ENCODE measurements at places on chromosomes 12 and 14. TPM values are rescaled to one million over a fixed set of nuclear protein-coding genes. Genes with fewer than 3 reads are reported as not detected.

The GPR135 gene
- 7.5 TPM for total RNA-seq

The SYCP3 gene
- total RNA-seq, result not detected

The PRR4 gene
- total RNA-seq, result 4.3 TPM

The PPM1H gene
- 2.8 TPM for total RNA-seq

DNA sequence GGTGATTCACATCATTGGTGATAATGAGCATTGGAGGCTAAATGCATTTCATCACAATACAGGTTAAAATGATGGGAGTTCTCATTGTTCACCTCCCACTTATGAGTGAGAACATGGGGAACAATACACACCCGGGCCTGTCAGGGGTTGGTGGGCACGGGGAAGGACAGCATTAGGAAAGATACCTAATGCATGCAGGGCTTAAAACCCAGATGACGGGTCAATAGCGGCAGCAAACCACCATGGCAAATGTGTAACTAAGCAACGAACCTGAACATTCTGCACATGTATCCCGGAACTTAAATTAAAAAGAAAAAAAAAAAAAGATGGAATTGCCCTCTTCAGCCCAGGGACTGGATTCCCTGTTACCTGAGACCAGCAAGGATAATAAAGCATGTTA is 2.3 kb upstream of the LUM start:
- DNase-seq, result peak; percentile 71

GRCh38 chr12:62643486-62643885 is 176.9 kb downstream of the MON2 start:
- no peak for DNase-seq

- peak; percentile 68 for DNase-seq
Observed at GRCh38 chr12:131120831-131121271, 167.1 kb downstream of the ADGRD1 start.

DNA sequence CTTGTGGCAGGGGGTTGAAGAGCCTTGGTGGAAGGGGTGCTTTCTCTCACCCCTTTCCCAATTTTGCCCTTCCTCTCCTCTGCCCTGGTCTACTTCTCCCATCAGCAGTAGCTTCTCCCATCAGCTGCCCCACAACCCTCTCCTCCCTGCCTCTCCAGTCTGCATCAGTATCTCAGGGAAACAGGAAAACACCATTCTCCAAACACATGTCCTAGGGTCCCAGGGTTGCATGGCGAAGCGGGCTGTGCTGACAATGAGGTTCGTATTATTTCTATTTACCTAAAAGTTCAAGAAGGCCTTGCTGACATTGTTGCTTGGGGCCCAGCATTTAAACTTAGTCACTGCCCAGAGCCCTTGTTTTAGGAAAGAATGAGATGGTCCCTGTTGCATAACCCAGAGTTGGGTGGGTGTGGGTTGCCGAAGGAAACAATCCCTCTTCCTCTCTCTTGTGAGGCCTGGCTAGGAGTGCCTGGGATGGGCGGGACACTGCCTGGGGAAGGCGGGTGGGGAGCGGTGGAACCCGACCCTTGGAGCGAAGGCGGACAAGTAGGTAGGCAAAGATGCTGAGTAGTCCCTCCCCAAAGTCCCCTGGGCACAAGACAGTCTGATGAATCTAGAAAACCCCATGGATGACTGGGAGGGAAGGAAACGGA is 1.3 kb upstream of the IGFBP6 start:
- peak; percentile 95 for DNase-seq

DNA sequence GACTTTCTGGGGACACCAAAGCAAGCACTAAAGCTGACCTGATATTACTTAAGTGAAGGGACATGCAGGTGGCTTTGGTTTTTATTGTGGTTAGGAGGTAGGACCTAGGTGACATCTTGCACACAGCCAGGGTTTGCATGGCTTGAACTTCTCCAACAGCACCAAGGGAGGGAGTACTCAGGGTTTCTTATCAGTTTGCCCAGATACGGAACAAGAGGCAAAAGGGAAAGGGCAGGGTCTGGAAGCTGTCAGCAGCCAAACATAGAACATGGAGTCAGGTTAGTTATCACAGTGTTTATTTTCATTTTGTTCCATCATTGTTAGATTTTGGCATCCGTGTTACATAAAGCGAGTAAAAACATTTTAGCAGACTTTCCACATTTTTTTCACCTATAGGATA is 186.3 kb upstream of the CLEC14A start:
- DNase-seq, result no peak

DNA sequence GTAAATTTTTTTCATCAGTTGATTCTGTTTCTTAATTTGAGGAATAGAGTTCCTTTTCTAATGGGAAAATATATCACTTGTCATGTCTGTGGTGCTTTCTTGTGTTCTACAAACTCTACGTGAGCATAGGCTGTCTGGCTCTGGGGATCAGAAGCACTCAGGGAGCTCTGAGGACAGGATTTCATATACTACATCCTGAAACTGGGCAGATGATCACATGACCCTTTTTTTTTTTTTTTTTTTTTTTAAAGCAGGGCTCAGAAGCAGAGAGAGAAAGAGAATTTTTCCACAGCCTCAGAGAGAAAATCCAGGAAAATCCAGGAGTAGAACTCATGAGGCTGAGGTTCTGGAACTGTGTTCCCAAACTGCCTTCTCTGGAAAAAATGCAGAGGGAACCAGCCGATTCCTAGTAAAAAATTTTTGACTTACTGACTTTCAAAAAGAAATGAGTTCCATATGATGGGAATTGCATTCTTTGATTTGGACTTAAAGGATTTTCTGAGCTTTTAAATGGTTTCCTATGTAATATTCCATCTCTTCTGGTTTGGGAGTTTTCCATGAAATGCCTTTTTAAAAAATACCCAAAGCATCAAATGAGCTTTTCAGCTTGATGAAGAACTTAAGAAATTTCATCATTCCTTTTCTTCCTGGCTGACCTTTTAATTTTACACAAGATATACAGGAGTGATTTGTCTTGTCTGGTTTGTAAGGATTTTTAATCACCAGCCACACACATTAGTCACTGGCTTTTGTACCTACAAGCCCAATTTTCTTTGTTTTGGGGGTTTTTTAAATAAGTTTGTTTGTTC is 183.1 kb upstream of the HIF1A start:
- no peak for DNase-seq

- DNase-seq, result no peak
Observed at GRCh38 chr12:80293759-80294158, 150.3 kb upstream of the PTPRQ start.

- DNase-seq, result no peak
Observed at GRCh38 chr14:73047808-73048207, 10.5 kb upstream of the RBM25 start.

DNA sequence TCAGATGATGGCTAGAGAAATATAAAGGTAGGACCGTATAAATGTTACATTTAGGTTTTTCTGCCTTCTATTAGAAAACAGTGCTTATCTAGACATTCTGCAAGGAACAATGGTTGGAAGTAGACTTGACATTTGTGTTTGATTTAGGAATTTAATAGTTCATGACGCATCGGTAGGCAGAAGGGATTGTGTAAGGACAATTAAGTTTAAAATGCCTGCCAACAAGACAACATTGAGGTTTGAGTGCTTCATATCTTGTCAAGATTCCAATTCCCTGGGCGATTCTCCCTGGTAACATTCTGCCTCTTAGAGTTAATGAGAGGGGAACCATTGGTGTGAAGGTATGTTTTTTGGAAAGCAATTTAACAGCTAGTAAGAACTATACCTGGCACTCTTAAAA is 186.8 kb upstream of the RBM19 start:
- no peak for DNase-seq

DNA sequence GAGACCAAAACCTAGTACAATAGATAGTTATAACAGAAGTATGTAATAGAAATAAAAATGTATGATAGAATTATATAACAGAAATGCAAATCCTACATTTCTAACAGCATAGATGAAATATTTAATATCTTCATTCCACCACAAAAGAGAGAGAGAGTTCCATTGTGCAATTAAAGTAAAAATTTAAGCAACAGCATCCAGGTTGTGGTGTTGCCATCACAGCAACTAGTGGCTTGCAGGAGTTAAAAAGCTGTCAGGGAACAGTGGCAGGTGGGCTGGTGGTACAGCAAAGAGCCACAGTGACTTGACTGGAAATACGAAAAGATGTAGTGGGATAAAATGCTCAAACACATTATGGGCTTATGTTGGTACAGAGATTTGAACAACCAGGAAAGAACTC is 57.1 kb upstream of the MDM1 start:
- DNase-seq, result no peak

GRCh38 chr14:50039734-50040400 is 76.5 kb downstream of the VCPKMT start:
- DNase-seq, result no peak
